ENCODE measurements at places on chromosomes 2 and 18.

DNA sequence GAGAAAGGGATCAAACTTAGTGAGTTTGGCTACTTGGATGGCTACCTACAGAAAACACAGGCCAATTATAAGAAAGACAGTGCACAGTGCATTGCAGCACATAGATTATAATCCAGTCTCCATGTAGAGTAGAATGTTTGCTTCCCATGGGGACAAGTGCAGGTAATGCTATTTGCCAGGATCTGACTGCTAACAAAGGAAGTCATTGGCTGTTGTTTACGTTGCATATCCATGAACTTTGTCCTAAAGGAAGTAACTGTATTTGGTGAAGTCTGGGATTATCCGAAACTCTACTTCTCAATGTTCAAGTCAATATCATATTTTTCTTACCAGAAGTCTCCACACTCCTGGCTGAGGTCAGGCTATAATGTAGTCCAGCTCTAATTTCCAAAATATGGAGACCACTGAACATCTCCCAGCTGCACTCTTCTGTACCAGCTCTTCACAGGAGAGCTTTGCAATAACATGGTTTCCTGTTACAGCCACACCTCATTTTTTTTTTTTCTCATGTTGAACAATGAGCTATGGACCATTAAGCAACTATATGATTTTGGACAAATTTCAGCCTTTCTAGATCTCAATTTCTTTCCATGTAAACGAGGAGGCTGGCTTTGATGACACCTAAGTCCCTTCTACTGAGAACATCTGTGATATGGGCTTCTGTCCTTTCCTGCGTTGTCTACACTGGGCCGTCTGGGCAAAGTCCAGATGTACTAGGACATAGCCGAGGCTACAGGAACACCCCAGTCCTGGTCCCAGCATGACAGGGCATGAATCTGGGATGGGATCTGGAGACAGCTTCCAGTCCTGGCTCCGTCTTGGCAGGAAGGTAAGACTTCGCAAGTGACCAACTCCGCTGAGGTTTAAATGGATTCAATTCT lies 154.8 kb downstream of the LAMA1 start:
- DNase-seq, result no peak

DNA sequence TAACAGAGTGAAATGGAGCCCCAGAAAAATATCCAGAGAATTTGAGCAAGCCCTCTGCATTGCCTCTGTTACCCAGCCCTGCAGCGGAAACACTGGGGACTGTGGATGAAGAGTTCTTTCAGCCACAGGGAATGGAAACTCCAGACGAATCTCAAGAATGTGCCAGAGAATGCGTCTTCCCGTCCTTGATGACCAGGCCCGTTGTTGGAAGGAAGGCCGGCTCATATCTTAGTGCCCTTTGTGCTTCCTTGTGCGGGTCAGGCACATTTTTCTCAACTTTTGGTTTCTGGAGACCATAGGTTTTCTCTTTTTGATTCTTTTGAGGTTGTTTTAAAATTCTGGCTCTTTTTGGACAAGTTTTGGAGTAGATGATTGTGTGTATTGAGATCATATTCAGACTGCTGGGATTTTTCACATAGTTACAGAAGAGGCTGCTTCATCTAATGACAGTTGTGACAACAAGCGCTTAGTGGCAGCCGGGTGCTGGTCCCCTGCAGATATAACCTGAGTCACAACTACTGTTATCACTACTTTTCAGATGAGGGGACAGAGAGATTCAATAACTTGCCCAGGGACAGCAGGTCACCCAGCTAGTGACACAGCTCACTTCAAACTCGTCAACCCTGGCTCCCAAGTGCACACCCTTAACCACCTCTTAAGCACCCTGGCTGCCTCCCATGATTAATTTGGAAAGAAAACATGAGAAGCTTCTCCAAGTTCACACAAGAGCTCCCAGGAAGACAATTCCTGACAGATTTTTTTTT lies 15.7 kb downstream of the MAL start:
- no peak for DNase-seq

- DNase-seq, result no peak
Measured at GRCh38 chr18:80180778-80181564, 66.3 kb downstream of the PARD6G start.

DNA sequence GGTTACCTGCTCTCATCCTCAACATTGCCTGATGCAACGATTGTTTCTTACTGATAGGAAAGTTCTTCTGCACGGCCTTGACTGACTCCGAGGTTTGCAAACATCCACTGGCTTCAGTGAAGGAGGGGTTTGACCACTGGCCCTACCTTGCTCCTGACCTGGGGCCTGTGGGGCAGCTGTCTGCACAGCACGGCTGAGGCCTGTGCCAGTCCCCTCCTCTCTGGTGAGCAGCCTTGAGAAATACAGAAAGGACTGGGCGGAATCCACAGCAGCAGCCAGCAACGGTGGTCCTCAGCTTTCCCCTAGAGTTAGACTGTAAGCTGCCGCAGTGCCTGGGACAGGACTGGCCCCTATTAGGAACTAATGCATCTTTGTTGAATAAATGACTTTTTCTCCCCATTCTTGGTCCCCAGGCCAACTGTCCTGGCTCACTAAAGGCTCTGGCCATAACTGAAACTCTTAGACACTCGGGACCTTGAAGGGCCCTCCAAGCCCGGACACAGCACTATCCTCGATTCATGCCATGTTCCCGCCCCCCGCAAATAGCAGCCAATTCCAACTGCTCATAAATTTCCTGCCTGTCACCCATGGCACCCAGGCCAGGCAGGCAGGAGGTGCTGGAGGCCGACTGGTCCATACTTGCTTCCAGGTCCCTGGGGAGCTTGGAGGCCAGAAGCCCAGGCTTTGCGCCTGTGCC lies 26.7 kb downstream of the ATOH8 start:
- no peak for DNase-seq

GRCh38 chr2:234841321-234842015 lies 110.3 kb upstream of the SH3BP4 start:
- DNase-seq, result no peak

DNA sequence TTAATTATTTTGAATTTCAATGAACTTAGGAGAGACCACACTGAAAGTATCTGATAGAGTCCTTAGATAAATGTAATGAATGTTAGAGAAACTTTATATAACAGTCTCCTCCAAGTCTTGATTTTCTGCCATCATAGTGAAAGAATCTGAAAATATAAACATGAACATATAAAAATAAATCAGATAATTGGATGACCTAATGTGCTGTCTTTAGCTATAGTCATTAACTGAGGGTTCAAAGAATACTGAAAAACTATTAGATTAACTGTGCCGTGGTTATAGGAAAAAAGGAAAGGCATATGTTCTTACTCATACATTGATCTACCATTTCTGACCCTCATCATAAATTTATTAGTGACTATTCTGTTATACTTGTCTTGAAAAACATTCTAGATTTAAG lies 47.0 kb upstream of the SPAG16 start:
- DNase-seq, result no peak

GRCh38 chr2:61538920-61539520 lies 864 bp upstream of the XPO1 start:
- DNase-seq, result peak; percentile 43

- DNase-seq, result no peak
Measured at GRCh38 chr2:234587341-234588053, 90.6 kb upstream of the ARL4C start.

DNA sequence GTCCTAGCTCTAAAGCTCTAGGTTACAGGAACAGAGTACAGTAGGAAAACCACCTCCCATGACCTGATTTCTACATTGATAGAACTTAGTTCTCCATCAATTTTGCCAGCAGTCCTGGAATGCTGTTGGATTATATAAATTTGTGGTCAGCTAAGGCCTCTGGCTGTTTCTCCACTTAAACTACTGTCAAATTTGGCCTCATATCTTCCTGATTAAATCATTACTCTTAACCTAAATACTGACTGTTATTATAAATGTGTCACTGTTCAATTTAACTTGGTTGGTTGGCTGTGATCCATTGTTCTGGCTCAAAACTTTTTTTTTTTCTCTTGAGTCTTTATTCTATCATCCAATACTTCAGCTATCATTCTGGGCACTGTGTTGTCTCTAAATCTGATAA lies 71.2 kb downstream of the TGFA start:
- no peak for DNase-seq

- DNase-seq, result no peak
Measured at GRCh38 chr2:230512955-230513748, 97.2 kb downstream of the SP100 start.

DNA sequence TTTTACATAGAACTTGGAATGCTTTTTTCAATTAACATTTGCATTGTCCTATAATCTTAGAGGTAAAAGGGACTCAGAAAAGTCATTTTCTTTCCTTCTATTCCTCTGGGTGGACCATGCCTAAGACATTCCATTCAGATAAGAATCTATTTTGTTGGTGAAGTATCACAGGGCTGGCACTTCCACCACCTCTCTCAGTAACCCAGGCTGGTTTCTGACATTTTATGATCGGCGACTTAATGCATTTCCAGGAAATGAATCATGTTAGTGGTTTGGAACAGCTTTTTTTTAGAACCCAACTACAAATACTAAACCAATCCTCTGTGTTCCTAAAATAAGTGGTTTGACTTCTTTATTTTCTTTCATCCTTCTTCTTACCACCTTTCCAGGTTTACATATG lies 27.0 kb downstream of the GAD1 start:
- DNase-seq, result peak; percentile 62

- DNase-seq, result no peak
Measured at GRCh38 chr2:23685181-23685580, 241.7 kb downstream of the ATAD2B start.

- DNase-seq, result no peak
Measured at GRCh38 chr18:48949050-48949605, 1.6 kb downstream of the SMAD7 start.

DNA sequence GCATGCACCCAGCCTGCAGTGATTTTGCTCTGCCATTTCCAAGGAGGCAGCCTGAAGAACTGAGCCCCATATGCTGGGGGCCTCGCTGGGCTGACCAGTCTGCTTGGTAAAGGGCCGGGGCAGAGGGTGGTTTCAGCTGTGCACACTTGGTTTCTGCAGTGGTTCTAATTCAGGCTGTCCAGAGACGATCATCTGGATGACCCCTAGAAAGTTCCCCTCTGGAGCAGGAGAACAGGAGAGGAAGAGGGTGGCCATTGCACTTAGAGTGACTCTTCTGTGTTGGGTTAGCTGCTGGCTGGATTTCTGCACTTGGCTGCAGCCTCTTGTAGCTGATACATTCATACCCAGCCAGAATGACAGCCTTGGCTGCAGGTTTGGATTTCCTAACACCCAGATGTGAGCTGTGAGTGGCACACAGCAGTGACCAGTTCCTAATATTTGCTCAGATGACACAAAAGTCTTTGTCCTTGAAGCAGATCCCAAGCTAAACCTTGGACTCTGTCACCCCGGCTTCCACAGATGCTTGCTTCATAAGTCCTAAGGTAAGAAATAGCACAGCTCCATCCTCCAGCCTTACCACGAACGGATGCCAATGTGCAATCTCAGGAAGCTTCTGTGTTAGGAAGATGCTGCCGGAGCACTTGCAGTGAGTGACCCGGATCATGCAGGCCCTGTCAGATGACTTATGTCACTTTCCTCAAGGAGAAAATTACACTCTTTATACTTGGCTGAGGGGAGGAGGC lies 105.6 kb downstream of the HNRNPLL start:
- DNase-seq, result no peak

DNA sequence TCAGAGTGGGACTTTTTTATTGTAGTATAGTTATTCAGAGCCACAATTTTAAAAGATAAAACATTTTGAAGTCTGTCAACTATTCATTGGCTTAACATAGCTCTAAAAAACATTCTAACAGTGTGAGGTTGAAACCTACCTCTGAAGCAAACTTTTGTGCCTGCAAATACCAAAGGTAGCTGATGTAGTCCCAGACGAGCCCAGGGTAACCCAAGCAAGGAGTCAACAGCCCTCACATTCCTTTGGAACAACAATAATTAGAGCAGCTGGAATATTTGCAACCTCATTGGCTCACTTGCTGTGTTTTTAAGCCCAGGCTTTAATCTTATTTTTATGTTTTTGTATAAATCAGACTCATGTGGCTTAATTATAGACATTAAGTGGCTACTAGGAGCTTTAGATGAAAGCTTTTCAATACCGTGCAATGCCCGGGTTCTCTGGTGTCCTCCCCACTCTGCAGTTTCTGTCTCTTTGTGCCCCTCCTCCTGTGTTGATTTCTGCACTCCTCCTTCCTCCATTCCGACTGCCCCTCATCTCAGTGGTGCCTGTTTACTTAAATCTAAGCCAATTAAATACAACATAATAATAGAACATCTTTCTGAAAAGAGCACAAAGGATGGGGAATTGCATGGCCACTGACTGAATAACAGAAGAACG lies 157.9 kb upstream of the UNC80 start:
- no peak for DNase-seq

- no peak for DNase-seq
Measured at GRCh38 chr2:55809875-55810621, 113.5 kb downstream of the EFEMP1 start.

DNA sequence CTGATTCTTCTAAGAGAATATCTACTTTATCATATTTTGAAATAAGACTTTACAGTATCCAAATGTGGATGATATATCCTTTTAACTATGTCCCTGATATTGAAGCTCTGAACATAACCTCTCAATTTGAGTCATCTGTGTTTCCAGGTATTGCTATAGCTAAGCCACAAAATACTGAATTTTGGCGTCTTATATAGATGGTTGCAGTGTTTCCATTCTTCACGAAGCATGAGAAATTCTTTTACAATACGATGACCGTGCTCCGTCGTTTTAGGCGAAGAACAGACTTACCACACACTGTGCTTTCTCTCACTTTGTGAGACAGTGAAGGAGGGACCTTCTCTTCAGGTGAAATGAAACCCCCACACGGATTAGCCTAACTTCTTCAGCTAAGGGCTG lies 45.3 kb downstream of the LRRFIP1 start:
- no peak for DNase-seq

GRCh38 chr2:15195813-15196212 lies 365.3 kb downstream of the NBAS start:
- DNase-seq, result no peak

DNA sequence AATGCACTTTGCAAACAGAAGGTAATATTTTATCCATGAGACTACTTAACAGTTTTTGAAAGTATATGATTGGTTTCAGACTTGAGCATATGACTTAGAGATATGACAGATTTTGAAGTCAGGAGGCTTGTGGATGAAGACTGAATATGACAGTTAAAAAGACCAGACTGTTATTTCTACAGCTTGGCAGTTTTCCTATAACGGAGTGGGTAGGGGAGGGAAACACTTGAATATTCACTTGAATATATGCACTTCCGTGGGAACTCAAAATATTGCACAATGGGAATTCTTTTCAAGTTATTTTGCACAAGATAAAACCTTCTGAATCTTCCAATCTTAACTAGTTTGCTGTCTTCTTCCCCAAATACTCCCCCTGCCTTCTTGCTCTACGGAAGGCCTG lies 64.6 kb upstream of the ACKR3 start:
- DNase-seq, result no peak

- DNase-seq, result no peak
Measured at GRCh38 chr2:227513113-227513512, 41.2 kb downstream of the AGFG1 start.

- DNase-seq, result no peak
Measured at GRCh38 chr2:62216616-62217015, 20.7 kb downstream of the B3GNT2 start.

DNA sequence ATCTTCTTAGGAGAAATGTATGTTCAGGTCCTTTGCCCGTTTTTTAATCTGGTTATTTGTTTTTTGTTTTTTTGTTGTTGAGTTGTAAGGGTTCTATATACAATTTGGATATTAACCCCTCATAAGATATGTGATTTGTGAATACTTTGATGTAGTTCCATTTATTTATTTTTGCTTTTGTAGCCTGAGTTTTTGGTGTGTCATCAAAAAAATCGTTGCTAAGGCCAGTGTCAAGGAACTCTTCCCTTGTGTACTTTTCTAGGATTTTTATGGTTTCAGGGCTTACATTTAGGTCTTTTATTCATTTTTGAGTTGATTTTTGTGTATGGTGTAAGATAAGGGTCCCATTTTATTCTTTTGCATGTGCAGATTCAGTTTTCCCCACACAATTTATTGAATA lies 372.6 kb downstream of the PLCL1 start:
- DNase-seq, result no peak

All from RKO (cell line).